ENCODE measurements at places on chromosomes 2 and 18.

DNA sequence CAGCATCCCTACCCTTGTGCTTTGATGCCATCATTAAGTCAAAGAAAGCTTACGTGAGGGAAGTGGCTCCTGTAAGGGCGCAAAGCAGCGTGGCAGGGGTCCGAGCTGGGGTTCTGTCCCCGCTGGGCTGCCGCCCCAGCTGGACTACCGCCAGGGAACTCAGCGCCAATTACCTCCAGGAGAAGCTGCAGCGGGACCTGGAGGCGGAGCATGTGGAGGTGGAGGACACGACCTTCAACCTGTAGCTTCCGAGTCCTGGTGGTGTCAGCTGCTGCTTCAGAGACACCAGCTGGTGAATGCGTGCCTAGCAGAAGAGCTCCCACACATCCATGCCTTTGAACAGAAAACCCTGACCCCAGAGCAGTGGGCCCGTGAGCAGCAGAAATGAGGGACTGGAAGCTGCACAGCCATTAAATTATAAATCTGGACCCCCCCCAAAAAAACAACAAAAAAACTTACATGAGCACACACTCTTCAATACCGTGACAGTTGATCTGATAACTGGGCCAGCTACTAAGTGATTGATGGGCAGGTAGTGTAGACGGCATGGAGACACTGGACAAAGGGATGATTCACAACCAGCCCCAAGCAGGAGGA is 20.1 kb upstream of the YES1 start:
- DNase-seq = no peak

- DNase-seq = no peak
These were observed 134.3 kb downstream of the THADA start for GRCh38 chr2:43461453-43462073.

DNA sequence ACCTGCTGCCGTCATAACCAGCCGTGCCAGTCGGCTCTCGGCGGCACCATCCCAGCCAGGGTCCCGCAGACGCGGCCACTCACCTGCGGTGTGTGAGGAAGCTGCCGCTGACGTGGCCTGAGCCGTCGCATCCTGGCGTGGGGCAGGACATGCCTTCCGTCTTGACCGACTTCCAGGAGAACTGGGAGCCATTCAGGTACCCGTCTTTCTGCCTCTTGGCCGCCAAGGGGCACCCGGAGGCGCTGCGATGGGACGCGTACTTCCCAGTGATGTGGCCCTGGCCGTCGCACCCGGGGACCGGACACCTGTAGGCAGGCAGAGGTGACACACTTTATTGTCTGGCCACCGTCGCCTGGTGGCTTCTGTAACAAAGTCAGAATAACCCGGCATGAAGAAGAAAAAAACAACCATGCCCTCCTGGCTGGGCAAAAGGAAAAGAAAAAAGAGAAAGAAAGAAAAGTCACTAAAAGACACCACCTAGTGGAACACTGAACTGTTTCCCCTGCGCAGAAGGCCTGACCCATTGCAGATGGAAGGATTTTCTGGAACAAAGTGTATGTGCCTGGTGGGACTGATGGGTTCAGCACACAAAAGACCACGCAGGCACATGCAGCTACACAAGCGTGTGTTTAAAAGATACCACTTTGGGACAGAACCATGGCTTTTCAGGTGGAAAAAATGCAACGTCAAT is 94.9 kb upstream of the PXDN start:
- no peak for DNase-seq

DNA sequence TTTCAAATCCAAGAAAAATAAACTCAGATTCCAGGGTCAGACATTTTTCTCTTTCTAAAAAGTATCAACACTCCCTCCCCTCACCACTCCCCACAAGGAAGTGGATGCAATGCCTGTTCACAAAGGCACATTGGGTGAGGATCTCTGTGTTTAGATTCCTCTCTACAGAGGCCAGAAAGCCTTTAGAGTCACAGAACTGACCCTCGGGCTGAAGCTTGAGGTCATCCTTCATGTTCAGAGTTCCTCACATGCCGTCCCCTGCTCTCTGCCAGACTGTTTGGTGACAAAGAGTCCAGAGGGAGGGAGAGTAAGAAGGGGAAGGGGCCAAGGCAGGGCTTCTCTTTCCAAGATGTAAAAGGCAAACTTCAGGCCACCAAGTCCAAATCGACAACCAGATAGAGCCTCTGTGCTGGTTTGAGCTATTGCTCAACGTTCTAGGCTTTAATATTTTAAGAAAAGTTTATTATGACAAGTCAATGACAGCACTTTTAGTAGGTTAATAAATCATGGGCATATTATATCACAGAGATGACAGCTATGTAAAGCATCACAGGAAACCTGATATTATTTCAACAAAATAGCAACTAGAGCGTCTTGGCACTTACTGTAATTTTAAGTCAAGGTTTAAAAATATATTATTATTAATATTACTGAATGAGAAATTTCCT is 269.4 kb downstream of the ETAA1 start:
- no peak for DNase-seq

DNA sequence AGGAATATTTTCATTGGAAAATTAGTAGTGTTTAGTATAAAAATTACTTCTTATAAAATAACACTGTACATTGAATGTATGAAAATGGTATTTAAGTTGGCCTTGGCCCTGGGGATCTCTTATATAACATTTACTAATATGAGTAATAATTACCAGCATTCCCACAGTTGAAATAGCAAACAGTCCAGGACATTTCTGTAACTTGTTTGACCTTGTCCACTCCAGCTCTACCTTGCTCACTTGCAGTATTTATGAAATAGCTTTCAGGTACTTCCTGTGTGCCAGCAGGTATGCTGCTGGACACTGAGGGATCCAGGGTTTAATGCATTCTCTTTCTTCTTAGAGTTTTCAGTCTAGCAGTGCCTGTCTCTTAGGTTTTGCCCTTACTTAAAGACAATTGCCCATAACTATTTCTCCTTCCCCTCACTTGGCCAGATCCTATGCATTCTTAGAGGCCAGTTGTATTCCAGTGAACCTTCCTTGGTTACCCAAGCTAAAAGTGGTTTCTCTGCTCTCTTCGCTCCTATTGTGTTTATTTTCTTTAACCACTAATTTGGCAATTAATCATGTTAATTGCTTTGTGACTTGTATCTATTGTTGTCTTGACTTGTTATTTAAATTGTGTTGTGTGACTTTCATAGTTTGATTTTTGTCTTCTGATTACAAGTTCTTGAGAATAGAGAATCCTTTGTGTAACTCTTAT is 25.9 kb downstream of the BABAM2 start:
- DNase-seq = no peak

GRCh38 chr2:61928826-61929461 is 23.5 kb downstream of the COMMD1 start:
- no peak for DNase-seq

- no peak for DNase-seq
These were observed 555.5 kb upstream of the LRRTM4 start for GRCh38 chr2:78077633-78078032.

GRCh38 chr2:134205087-134205486 is 48.8 kb upstream of the MGAT5 start:
- DNase-seq = no peak

All from activated naive CD4-positive, alpha-beta T cell treated with Interleukin-2 at 50 U/mL for 16 hours (primary cell).